ENCODE measurements at places on chromosomes 7 and 10. TPM values are rescaled to one million over a fixed set of nuclear protein-coding genes. Genes with fewer than 3 reads are reported as not detected.

DNA sequence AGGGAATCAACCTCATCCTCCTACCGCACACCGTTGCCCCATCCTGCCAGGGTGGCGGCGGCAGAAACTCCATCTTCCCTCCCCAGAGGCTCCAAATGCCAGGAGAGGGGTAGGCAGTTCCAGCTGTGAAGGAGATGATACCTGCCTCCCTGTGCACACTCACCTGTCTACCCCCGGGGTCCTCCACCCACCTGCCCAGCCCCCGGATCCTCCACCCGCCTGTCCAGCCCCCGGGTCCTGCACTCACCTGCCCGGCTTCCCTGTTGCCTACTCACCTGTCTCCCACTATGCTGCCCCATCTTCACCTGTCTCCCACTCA is 13.4 kb upstream of the DNAAF5 start:
- no peak for DNase-seq

The ODAD2 gene
- total RNA-seq = 3.9 TPM

DNA sequence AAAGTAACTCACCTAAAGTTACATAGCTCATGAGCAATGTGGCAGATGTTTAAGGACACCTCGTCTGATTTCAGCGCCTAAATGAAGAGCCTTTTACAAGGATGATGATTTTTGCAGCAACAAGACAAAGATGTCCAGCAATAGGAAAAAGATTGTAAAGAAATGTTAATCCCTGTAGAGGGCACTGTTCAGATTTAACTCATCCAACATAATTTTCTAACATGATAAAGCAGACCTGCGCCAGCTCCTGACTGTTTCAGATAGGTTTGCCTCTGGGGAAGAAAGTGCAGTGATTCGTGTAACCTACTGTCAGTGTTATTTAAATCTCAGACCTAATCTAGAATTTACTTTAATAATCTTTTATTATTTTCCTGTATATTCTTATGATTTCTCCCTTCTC is 595.2 kb downstream of the AUTS2 start:
- DNase-seq = peak; percentile 19

DNA sequence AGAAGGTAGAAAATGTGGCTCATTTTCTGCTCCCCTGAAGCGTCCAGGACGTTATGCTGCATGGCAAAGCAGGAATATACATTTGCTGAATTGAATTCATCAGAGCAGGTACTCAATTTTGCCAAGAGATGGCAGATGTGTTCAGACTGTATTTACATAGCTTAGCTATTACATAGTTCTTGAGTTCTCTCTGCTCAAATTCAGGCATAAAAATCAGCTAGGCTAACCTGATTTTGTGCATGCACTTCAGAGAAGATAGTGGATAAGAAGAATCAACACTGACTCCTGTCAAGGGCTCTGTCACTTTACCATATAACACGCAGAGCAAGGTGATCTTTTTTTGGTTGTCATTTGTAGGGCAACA is 209.2 kb upstream of the FAM3C start:
- DNase-seq = no peak

DNA sequence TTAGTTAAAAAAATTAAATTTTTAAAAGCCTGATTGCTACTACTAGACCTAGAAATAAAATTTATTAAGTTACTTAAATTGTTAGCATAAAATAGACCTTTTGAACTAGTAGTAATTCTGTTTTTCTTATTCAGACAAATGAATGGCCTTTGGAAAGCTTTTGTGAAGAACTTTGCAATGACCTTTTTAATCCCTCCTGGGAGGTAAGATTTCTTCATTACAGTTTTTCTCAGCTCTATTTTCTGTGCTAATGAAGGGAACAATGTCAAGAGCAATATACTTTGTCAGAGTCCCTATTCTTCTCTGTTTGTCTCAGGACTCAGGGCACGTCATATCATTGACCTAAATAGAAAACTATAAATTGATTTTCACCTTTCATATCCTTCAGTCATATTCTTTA is 33.5 kb downstream of the BTAF1 start:
- no peak for DNase-seq
